CD4-positive, alpha-beta T cell treated with Interleukin-12 subunit alpha and Interleukin-12 subunit beta, for 1 hour (primary cell): ENCODE measurements at places on chromosomes 1 and 21.
A peak's percentile ranks its signal among the peaks of the same experiment; 100 is the strongest.

- DNase-seq, result no peak
These were observed 11.6 kb downstream of the GMEB1 start for GRCh38 chr1:28680151-28680550.

- no peak for DNase-seq
These were observed 63.8 kb downstream of the FBXO2 start for GRCh38 chr1:11590395-11590794.

DNA sequence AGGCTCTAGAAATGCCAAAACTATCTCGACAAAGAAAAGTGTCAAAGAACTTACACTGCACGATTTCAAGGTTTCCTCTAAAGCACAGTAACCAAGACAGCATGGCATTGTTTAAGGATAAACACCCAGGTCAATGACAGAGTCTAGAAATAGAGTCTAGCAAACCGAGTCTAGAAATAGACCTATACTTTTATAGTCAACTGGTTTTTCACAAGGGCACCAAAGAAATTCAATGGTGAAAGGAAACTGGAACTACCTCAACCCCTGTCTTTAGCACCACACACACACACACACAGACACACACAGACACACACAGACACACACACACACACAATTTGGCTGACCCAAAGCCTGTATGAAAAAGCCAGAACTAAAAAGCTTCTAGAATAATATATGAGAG, 67.1 kb upstream of the PGBD5 start:
- DNase-seq, result no peak

DNA sequence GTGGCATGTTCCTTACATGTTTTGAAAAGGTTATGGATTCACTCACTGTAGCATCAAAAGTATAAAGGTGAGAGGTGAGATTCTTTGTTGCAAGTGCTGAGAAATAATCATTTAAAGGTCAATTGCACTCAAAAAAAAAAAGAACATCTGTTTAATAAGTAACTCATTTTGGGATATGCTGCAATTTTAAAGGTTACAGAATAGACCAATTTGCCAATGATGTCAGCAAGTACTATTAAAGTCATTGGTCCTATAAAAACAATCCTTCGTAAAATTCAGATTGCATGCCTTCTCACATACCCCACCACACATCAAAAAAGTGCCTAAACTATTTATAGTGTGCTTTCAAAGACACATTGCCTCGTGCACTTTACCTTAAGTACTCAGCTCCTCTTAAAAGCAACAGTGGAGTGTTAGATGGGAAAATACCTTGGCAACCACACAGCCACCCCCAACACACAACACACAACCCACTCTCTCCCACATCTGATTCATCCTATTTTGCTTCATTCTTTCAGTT, 218.2 kb upstream of the ADGRL2 start:
- no peak for DNase-seq

DNA sequence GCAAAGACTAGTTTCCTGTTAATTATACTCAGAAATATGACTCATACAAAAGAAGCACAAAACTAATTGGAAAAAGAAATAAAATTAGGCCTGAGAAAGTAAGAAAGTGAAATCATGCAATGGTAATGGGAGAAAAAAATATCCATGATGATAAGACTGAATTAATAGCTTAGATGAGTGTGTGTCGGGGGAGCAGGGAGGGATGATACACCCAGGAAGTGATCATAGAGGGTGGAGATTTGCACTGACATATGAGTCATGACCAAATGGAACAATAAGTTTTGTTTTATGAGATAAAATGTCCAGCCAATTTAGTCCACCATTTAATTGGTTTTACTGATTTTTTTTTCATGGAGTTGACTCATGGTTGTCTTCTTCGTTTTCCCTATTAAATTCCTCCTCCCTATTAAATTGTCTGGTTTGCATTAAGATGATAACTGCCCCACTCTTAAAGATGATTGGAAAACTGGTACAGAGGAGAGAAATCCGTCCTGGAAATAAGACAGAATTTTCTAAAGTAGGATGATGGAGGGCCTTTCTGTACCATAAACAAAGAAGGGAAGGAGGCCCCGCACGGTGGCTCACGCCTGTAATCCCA, 111.7 kb upstream of the KCNJ6 start:
- no peak for DNase-seq

DNA sequence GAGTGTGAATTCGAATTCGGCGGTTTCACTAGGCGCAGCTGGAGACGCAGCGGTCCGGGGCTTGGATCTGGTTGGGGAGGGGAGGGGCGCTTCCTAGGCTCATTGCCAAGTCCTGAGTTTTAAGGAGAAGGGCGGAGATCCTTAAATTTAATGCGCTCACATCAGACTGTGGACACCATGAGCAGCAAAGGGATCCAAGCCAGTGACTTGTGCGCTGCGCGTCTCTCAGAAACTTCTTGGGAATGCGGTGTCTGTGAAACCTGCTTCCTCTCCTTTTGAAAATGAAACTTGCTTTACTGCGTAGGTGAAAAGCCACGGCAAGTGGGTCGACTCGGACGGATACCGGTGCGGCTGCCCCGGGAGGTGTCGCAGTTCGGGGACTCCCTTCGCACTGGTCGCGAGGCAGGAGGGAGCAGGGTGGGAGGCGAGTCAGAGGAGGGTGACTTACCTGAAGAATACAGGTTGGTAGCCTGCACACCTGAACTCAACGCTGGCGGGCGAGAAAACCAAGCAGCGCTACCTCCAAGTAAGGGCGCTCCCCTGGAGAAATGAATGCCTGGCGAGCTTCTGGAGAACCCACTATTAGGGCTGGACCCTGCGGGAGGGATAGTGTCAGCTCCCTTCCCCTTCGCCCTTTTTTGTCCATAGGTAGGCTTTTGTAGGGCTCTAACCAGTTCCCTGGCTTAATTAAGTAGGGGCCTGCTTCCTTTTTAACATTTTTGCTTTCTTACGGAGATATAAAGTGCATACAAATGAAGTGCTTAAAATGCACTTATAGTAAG, 992 bp downstream of the TENT5C start:
- DNase-seq, result peak; percentile 70

DNA sequence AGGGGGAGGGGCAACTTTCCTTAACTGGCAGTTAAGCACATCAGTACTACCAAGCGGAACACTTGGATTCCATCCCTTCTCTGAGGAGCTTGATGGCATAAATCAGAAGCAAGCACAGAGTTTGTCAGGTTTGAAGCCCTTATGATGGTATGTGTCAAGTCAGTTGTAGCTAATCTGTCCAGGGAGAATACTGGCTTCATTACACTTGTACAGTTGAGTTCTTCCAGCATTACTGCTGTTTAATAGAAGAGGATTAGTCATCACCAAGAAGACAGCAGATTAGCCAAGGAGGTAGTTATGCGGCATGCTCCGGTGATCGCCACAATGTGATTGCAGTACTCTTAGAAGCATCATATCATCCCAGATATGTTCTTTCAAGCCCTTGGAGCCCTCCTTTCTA, 2.1 kb upstream of the TDRD5 start:
- DNase-seq, result no peak

DNA sequence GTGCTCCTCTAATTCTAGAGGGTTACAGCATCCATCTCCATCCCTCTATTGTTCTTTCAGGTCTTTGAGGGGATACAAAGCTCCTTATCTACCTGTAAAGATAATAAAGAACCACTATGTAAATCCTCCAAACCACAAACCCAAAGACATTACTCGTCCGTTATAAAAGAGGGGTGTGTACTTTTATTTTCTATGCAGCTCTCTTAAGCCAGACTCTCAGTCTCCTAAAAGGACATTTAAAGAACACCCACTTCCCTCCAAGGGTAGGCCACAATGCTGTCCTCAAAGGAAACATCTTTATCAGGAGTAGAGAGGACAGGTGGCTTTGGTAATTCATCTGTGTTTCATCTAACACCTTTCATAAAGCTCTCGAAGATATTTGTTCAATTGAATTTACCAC, 67.9 kb upstream of the DYNLT5 start:
- no peak for DNase-seq

DNA sequence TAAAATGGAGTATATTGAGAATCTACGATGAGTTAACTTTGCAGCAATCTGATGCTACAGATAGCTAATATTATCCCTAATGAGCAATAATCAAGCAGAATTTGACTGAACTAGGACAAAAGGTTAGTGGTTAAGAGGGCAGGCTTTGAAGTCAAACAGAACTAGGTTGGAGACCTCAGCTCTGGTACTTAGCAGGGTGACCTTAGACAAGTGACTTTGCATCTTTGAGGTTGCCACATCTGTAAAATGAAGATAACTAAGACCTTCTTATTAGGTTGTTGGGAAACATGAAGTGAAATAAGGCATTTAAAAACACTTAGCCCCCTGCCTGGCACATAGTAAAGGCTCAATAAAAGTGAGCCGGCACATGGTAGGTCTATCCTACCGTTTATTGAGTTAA, 4.3 kb upstream of the FUCA1 start:
- no peak for DNase-seq

DNA sequence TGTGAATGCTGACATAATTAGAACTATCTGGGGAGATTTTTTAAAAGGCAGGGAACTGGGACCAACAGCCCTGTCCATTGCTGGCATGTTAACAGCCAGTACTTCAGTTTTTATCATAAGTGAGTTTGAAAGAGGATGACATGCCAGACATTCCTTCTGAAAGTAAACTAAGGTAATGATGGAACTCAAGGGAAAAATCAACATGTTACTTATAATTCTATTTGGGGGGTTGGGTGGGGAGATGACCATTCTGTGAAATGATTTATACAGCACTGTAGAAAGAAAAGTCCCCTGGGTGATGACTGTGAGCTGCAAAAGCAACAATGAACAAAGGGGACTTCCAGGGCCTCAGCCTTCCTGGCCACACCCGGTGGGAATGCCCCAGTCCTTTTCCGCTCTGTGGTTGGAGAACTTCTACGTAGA, 5.4 kb upstream of the LAMC2 start:
- no peak for DNase-seq

GRCh38 chr1:23424293-23425192, at the start of gene TCEA3:
Gene TCEA3, minus strand, starts transcription at chr1:23424748. Its CDS starts 115 bp downstream, at chr1:23424633.
- peak; percentile 37 for DNase-seq

- no peak for DNase-seq
These were observed 37.9 kb downstream of the ACOT7 start for GRCh38 chr1:6355621-6356020.

DNA sequence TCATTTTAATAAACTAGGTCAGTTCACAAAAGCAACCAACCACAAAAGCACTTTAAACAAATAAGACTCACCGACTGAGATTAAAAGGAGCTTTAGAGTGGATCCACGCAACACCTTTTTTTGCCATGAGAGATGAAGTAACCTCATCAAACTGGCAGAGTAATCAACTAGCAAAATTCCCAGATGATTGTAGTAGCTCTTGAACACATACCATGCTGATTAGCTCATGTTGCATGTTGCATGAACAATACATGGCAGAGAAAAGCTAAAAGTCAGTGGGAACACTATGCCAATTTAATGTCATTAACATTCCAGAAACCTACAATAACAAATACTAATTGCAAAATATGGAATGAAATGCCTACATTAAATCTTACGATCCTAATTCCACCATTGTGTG, 4.1 kb downstream of the WARS2 start:
- no peak for DNase-seq

- DNase-seq, result no peak
These were observed 249.4 kb downstream of the PLPP3 start for GRCh38 chr1:56329970-56330369.

DNA sequence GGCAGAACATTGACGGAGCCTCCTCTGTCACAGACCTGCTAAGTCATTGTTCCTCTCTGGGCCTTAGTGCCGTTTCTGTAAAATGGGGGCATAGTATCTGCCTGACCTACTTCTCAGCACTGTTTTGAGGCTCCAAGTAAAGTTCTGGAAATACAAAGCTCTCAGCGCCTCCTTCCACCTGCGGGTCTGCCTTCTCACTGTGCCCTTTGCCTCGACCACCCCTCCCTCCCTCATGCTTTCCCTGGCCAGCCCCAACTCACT, 15.4 kb upstream of the WASF2 start:
- no peak for DNase-seq

DNA sequence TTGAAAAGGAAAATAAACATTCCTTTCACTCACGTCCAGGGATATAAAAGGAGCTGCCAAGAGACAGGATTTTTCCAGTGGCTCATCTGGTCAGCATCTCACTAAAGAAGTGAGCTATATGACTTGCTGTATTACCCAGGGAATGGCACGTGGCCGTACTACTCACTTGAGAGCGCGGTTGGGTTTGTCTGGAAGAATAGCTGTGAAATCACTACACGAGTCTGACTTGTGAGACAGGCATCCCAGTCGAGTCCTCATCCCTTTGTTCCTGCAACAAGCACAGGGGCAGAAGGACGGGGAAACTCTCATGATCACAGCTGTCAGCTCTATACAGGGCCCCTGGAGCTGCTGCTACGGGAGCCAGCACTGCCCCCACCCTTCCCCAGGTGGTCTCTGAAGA, 17.7 kb downstream of the RGS8 start:
- DNase-seq, result no peak

- no peak for DNase-seq
These were observed 159.9 kb upstream of the NR5A2 start for GRCh38 chr1:199867601-199868000.

DNA sequence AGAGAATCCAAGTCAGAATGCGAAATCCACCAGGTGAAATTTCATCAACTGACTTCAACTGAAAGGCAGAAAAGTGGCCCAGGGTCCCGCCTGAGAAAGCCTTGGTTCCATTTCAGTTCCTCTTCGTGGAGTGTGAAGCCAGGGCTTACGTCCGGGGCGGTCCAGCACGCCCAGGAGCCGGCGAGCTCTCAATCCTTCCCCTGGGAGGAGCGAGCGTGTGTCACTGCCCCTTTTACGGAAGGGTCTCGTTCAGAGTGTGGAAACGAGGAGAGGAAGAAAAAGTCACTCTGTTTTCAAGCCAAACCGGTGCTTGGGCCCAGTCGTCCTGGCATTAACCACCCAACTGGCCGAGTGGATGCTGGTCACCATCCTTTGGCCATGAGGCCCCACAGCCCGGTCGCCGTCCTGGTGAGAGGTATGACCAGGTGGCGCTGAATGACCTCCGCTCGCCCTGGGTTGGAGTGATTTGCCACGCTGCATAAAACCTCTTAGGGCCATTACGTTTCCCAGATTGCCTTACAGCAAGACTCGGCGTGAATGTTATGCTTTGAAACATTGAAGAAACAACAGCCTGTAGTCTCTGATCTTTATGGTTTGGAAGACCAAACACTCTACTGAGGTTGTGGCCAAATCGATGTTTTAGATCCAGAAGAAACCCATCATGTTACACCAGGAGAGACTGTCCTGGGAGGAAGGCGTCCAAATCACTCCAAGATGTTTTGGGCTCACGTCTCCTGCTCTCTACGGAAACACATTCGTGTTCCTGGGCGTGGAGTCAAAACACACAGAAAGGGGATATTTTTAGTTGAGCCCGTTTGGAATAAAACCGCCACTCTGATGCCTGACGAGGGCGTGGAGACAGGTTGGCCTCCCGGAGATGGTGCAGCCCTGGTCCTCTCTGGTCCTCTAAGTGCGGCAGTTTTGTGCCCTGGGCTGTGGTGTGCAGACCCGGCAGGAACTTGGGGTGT, 93.6 kb upstream of the ACTRT2 start:
- no peak for DNase-seq

DNA sequence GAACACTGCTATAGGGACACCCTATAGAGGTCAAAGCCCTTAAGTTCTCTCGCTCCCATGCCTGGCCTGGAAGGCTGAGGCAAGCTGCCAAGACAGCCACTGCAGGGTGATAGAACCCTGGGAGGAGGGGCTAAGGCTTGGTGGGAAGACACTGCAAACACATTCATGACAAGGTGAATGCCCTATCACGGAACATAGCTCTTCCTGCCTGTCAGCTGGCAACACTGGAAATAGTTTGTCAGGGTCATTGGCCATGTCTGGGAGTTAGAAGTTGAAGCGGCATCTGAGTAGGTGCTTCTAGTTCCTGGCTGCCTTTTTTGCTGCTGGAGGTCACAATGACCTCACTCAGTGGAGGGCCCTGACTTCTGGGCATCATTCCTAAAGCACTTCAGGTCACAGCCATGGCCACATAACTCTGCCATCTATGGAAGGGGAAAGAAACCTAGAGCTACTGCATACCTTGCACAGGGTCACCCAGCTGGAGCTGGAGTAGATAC, 4.2 kb downstream of the FABP3 start:
- DNase-seq, result no peak
